ENCODE measurements at places on chromosomes 11 and 22.

- no peak for DNase-seq
Observed at GRCh38 chr11:8327761-8328192, 64.1 kb upstream of the LMO1 start.

GRCh38 chr11:86043765-86044503, 24.9 kb downstream of the PICALM start:
- no peak for DNase-seq

DNA sequence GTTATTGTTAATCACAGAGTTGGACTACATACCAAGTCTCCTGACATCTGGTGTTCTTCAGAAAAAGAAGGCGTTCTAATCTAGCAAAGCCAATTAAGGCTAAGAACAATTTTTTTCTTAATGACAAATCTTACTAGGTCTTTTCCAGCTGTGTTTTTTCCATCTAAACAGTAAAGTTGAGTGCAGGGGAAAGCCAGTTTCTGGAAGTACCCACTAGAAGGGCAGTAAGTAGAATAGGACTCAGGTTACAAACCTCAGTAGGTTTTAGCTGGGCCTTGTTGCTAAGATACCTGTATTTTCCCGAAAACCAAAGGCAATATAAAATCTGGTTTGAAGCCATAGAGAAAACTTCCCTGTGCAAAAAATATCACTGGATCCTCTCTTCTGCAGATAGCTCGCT, 351.9 kb downstream of the ETS1 start:
- peak; percentile 27 for DNase-seq

DNA sequence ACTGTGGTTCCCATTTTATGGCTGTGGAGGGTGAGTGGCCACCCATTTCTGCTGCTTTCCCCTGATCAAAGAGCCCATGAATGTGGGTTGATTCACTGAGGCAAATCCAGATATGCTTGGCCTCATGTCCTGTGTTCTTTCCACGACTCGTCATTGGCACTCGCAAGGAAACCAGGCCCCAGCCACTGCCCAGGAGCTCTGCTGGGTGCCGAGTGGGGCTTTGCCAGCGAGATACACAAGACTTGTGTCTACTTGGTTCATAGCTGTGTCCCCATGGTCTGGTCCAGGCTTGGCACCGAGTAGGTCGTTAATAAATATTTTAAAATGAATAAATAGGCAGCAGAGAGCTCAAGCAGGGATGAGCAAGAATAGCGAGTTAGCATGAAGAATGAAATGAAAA, 1291.5 kb downstream of the TBC1D22A start:
- no peak for DNase-seq

GRCh38 chr11:10407749-10408685, 47.0 kb upstream of the AMPD3 start:
- DNase-seq: no peak

DNA sequence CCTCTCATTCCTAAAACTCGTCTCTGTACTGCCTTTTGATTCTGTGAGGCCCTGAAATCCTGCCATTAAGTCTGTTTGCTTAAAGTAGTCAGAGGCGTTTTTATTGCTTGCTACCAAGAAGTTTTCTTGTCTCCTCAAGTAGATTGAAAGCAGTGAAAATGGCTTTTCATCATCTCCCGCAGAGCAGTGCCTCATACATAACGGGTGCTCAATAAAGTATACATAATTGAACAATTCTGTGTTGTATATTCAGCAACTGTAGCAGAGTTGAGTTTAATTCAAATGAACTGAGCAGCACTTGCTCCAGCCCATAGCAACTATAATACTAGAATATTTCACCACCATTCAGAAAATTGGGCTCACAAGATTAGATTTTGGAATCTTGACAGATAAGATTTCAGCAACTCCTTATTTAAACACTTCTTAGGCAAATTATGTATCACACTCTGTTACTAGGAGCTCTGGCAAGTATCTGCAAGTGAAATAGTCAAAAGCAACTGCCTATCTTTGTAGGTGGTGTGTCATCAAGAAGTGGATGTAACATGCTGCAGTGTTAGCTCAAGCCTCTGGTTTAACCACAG, 20.0 kb downstream of the FIBIN start:
- DNase-seq: peak; percentile 32

DNA sequence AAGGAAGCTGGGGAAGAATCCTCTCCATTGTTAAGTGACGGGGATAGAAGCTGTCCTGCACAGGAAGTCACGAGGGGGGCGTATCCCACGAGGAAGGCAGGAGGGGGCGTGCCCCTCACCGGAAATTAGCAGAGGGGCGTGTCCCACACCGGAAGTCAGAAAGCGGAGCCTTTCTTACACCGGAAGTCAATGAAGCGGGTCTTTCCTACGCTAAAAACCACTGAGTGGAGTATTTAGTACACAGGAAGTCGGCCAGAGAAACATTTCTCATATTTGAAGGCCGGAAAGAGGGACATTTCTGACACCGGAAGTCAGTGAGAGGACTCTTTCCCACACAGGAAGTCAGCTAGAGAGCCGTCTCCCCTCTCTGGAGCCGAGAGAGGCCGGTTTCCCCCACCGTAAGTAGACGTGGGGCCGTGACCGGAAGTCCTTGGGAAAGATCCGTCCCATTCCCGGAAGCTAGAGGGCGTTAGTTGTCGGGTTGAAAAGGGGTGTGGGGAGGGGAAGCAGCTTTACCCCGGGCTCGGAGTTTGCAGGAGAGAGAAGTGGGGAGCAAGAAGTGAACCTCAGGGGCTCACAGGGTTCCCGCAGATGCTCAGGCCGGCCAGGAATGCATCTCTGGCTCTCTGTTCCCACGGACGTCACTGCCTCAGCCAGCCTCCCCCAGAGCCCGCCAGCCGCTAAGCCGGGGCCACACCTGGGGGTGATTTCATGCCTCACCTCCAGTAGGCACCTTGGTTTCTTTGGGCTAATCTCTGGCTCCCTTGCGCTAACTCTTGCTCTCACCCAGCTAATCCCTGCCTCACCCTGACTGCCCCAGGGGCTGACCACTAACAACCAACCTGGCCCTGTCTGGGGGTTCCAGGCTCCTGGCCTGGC, 15.4 kb downstream of the MIAT start:
- peak; percentile 96 for DNase-seq

DNA sequence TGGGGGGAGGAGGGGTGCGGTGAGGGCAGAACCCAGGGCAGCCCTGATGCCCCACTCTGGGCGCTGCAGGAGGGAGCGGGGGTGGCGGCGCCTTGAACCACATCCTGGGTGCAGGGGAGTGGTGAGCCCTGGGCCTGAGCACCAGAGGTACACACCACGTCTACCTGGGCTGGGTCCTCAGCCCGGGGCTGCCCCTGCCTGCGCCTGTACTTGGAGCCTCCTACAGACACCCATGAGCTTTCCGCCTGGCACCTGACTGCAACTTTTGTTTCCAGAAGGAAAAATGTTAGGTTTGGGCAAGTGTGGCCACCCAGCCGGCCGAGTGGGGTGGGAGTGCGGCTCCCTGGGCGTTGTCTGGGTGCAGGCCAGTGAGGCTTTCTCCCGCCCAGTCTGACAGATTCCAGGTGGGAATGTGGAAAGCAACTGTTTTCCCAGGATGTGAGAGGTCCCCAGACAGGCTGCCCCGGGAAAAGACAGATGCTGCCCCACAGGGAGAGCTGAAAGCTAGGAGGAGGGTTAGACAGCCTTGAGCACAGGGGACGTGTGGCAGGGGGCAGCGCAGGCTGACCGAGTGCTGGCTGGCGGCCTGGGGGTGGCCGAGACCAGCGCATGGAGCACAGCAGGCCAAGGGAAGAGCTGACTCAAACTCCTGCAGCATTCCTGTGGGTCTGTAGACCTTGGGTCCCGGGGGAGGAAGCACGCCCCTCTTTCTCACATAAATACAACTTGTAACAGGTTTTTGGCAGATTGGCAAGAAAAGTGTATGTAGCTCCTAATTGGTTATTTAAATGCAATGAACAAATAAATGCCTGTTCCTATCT, 44.1 kb downstream of the GNB1L start:
- DNase-seq: peak; percentile 3

GRCh38 chr22:39462443-39463221, 5.8 kb downstream of the MGAT3 start:
- DNase-seq: peak; percentile 48

DNA sequence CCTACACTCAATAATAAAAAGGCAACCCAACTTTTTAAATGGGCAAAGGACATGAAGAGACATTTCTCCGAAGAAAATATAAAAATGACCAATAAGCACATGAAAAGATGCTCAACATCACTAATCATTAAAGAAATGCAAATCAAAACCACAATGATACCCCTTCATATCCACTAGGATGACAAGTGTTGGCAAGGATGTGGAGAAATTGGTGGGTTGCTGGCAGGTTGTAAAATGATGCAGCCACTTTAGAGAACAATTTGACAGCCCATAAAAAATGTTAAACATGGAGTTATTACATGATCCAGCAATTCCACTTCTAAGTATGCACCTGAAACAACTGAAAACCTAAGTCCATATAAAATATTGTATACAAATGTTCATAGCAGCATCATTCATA, 73.2 kb upstream of the LMO2 start:
- no peak for DNase-seq

- no peak for DNase-seq
Observed at GRCh38 chr11:63532799-63533475, 3.7 kb upstream of the PLAAT4 start.

DNA sequence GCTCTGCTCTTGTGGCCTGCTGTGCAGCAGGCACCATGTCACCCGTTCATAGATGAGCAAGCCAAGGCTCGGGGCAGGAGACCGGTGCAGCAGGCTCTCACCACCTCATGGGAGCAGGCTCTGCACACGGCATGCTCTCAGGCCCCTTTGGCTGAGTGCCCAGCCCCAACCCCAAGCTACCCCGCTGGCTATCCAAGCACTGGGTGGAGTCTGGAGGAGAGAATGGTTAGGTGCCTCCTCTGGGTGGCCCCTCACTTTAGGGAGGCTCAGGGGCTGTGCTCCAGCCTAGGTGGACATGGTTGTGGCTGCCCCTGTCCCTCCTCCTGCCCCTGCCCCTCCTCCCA, 199.9 kb downstream of the IGLL1 start:
- no peak for DNase-seq
